ENCODE measurements at places on chromosomes 1 and 21. TPM values are rescaled to one million over a fixed set of nuclear protein-coding genes. Genes with fewer than 3 reads are reported as not detected.

OR2T33 gene
- not detected for total RNA-seq

ADSS2 gene
- 56.6 TPM for total RNA-seq

DOP1B gene
- 7.8 TPM for total RNA-seq

TMEM51 gene
- 1.8 TPM for total RNA-seq

LIPI gene
- not detected for total RNA-seq

SSR2 gene
- total RNA-seq, result 533 TPM

MARK1 gene
- 0.78 TPM for total RNA-seq

FAM229A gene
- 1.1 TPM for total RNA-seq

OR2L13 gene
- not detected for total RNA-seq

USP25 gene
- total RNA-seq, result 56.2 TPM

FCRL2 gene
- total RNA-seq, result not detected

FCRLB gene
- 1.3 TPM for total RNA-seq

SPRR2E gene
- total RNA-seq, result not detected

SLFNL1 gene
- 0.43 TPM for total RNA-seq

ZNF648 gene
- 0.22 TPM for total RNA-seq

FAM110D gene
- total RNA-seq, result not detected

KCNA2 gene
- under 0.01 TPM for total RNA-seq

ZBTB8A gene
- 14.3 TPM for total RNA-seq

PRAMEF20 gene
- not detected for total RNA-seq

PEX19 gene
- total RNA-seq, result 60.0 TPM

SIPA1L2 gene
- total RNA-seq, result 42.7 TPM

GABRD gene
- total RNA-seq, result not detected

CAMK1G gene
- total RNA-seq, result not detected

MYOG gene
- total RNA-seq, result not detected

NOTCH2NLA gene
- 130 TPM for total RNA-seq

DYNLT5 gene
- total RNA-seq, result 3.4 TPM

RNF223 gene
- not detected for total RNA-seq

ECE1 gene
- total RNA-seq, result 46.0 TPM

All from articular chondrocyte of knee joint (primary cell).